ENCODE measurements at places on chromosomes 3 and 15.

DNA sequence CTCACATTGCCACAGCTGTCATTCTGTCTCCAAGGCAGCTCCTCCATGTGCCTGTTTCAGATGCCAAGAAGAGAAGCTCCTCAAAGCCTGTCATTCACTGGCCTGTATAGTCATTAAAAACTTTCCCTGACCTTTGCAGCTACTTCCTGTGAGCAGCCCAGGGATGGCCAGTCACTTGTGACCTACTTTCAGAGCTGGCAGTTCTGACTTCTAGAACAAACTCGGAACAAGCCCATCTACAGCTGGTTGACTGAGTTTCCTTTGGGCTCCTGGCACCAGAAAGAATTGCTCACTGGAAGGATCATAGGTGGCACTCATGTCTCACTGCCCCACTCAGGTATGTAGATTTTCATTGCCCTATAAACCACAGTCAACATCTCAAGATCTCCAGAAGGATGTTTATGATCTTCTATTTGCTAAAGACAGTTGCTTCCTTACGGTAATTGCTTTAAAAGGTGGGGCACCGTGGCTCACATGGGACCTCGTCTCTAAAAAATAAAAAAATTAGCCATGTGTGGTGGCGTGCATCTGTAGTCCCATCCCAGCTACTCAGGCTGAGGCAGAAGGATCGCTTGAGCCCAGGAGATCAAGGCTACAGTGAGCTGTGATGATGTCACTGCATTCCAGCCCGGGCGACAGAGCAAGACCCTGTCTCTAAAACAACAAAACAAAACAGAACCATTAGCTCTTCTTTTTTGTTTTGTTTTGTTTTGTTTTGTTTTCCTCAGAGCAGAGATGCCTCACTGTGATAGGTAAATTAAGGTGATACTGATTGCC lies 11.2 kb upstream of the ATP13A3 start:
- no peak for DNase-seq

GRCh38 chr3:45964139-45964538 lies 20.9 kb downstream of the CXCR6 start:
- no peak for DNase-seq

GRCh38 chr3:153944084-153944483 lies 177.1 kb upstream of the ARHGEF26 start:
- no peak for DNase-seq

DNA sequence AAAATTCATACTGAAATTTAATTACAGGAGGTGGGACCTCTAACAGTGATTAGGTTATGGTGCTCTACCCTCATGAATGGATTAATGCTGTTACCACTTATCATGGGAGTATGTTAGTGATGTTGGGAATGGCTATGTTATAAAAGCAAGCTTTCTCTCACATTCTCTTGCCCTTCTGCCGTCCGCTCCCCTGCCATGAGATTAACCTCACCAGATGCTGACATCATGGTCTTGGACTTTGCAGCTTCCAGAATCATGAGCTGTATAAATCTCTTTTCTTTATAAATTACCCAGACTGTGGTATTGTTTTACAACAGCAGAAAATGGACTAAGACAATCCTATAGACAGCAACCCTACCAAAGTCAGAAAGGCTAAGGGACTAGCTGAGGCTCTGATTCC lies 884.8 kb downstream of the FHIT start:
- peak; percentile 73 for DNase-seq

DNA sequence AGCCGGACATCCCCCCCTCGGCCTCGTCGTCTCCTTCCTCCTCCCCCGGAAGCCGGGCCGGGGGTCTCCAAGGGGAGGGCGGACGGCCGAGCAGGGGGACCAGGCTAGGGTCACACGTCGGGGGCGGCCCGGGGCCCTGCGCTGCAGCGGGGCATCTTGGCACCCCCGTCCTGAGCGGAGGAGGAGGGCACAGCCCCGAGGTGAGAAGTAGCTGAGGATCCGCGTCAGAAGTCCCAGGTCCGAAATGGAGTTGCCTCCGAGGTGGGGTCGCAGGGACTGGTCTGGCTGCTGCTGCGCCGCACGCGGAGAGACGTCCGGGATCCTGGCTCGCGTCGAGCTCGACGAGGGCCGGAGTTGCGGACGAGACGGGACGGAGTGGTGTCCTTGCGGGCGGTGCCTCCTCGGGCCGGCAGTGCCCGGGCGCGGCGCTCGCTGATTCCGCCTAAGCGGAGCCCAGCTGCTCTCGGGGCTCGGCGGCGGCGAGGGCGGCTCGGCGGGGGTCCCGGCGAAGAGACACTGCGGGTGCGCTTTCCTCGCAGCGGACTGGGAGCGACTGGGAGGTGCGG lies at the start of gene ADCY5:
ADCY5 (minus strand) TSS at position 555 of the 566 bp plus-strand sequence; CDS start at position 10, 545 bp downstream.
- peak; percentile 2 for DNase-seq

DNA sequence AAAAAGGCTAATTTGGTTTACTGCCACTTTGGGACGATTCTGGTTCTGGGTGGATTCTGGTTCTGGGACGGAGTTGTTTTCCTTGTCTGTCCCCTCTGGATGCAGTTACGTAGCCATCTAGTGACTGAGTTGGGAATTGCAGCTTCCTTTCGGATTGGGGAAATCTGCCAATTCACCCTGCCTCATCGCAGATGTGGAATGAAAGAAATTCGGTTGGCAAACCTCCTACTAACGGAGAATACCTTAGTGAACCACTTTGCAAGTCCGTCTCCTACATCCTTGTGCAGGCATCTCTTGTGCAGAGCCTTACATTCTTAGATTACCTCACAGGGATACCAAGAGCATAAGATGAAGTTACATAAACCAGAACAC lies 31.5 kb upstream of the AP4E1 start:
- DNase-seq = peak; percentile 85

GRCh38 chr15:70533931-70534742 lies 229.2 kb downstream of the UACA start:
- DNase-seq = peak; percentile 47

DNA sequence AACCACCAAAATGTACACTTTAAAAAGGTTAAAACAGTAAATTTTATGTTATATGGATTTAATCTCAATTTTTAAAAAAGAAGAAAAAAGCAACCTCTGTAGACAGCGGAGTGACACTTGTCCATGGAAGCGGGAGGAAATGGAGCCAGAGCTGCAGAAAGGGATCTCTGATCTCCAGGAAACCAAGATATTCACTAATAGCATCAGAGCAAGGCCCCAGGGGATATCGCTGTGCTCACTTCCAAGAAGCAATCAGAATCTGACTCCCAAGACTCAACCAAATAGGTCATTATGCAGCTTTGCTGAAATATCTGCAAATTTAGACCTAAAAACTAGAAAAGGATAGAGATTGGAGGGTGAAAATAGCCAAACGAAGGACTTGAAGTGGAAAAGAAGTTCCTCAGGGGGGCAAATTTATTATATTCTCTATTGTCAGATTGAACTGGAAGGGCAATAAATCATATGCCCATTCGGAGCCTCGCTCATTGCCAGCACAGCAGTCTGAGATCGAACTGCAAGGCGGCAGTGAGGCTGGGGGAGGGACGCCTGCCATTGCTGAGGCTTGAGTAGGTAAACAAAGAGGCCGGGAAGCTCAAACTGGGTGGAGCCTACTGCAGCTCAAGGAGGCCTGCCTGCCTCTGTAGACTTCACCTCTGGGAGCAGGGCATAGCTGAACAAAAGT lies 62.0 kb upstream of the ATP2C1 start:
- DNase-seq = no peak

- DNase-seq = no peak
Measured at GRCh38 chr3:43618142-43618541, 3.7 kb downstream of the ANO10 start.

DNA sequence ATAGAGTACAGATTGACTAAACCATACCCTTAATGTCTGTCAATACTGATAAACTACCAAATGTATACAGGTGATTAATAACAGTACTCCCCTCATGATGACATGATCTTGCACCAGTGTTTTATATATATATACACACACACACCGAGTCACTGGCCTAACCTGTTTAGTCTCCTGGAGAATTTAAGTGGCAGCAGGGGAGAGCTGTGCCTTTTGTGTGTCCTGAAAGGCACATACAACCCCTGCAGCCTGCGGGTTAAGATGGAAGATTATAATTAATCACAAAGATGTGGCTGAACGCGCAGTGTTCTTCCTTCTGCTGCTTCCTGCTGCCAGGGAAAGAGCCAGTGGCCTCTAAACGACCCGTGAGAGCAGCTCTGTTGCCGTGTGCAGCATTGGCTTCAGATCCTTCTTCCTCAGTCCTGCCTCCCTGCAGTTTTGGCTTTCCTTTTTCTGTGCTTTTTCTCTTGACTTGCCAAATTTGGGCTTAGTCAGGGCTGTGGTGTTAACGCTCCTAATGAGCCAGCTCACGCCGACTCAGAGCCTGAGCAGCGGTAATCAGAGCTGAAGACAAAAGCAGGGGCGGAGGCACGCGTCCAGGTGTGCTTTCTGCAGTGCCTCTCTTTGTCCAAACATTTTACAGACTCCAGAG lies 42.5 kb upstream of the UBE3A start:
- DNase-seq = no peak

DNA sequence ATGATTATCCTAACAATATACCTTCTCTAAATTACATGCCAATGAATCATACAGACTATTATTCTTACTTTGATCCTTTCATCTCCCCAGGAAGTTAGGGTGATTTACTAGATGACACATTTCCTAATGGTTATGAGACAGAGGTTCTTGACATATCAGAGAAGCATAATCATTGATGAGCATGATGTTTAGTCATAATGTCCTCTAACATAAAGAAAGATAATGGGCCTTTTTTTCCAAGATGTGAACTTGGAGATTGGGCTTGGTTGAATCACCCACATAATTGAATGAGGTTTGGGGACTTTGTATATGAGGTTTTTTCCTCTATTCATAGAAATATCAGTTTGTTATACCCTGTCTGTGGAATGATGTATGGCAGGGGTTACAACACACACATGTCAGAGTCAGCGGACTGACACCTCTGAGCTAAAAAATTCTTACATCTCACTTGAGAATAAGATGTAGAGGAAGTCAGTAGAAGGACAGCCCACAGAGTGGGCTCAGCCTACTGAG lies 69.7 kb upstream of the DCBLD2 start:
- peak; percentile 95 for DNase-seq

GRCh38 chr15:35958975-35959374 lies 413.0 kb upstream of the DPH6 start:
- DNase-seq = peak; percentile 4

Measured in fibroblast of skin of back (primary cell).